ENCODE measurements at places on chromosomes 4 and X. TPM values are rescaled to one million over a fixed set of nuclear protein-coding genes. Genes with fewer than 3 reads are reported as not detected.

DNA sequence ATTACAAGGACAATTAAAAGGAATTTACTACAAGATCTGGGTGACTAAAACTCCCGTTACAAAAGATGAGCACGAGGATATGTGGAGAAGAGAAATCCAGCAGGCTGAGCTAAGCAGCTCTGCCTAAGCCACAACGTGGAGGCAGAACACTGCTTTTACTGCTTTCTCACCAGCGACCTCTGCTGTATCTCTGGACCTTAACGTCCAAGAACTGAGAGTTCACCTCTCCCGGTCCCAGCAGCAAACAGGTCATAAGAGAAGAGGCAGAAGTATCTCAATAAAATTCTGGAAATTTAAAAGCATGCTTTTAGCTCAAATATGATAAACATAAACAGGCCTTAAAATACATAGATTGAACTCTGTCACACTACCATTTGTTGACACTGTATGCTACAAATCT, 81.0 kb downstream of the ADGRA3 start:
- no peaks in the 10 kb centered on the region for H3K27me3 ChIP-seq
- no peak overlapping the region for H3K27ac ChIP-seq
- H3K4me3 ChIP-seq: no peak overlapping the region
- peak; percentile 68 for DNase-seq
- peaks cover 4% of the 10 kb centered on the region for H3K4me1 ChIP-seq
- peaks cover 21% of the 10 kb centered on the region for H3K36me3 ChIP-seq

GRCh38 chrX:112066813-112067212, 15.8 kb downstream of the TRPC5 start:
- no peak for DNase-seq
- no peak overlapping the region for H3K4me3 ChIP-seq
- no peak overlapping the region for H3K27ac ChIP-seq
- no peaks in the 10 kb centered on the region for H3K36me3 ChIP-seq

DNA sequence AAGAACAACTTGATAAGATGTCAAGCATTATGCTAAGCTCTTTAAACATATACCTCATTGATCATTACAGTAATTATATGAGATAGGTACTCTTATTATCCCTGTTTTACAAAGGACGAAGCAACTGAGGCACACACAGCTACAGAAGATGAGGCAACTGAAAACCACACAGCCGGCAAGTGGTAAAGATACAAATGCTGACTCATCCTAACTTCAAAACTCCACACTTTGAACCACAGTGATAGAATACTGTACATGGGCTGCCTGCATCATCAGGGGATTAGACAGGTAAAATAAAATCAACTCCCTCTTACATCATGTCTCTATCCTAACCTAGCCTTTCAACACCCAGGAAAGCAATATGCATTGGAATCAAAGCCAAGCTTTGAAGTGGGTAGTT, 47.8 kb downstream of the LHFPL1 start:
- no peak for DNase-seq
- no peak overlapping the region for H3K4me3 ChIP-seq
- no peak overlapping the region for H3K27ac ChIP-seq
- H3K4me1 ChIP-seq: peaks cover 1% of the 10 kb centered on the region
- H3K36me3 ChIP-seq: no peaks in the 10 kb centered on the region
- H3K27me3 ChIP-seq: no peaks in the 10 kb centered on the region

- H3K27ac ChIP-seq: no peak overlapping the region
- H3K36me3 ChIP-seq: no peaks in the 10 kb centered on the region
- no peak for DNase-seq
- peaks cover 3% of the 10 kb centered on the region for H3K4me1 ChIP-seq
- no peak overlapping the region for H3K4me3 ChIP-seq
Measured at GRCh38 chr4:174056959-174057358, 226.5 kb downstream of the FBXO8 start.

- DNase-seq: no peak
- H3K4me1 ChIP-seq: peaks cover 9% of the 10 kb centered on the region
- H3K27ac ChIP-seq: no peak overlapping the region
- H3K36me3 ChIP-seq: no peaks in the 10 kb centered on the region
Measured at GRCh38 chr4:158796370-158797140, 27.7 kb downstream of the FNIP2 start.

Gene CT45A2
- not detected for total RNA-seq

Gene PARM1
- total RNA-seq: not detected

Gene ABRAXAS1
- 12.0 TPM for total RNA-seq

Gene ODAPH
- total RNA-seq: 0.43 TPM

Gene AFP
- total RNA-seq: not detected

DNA sequence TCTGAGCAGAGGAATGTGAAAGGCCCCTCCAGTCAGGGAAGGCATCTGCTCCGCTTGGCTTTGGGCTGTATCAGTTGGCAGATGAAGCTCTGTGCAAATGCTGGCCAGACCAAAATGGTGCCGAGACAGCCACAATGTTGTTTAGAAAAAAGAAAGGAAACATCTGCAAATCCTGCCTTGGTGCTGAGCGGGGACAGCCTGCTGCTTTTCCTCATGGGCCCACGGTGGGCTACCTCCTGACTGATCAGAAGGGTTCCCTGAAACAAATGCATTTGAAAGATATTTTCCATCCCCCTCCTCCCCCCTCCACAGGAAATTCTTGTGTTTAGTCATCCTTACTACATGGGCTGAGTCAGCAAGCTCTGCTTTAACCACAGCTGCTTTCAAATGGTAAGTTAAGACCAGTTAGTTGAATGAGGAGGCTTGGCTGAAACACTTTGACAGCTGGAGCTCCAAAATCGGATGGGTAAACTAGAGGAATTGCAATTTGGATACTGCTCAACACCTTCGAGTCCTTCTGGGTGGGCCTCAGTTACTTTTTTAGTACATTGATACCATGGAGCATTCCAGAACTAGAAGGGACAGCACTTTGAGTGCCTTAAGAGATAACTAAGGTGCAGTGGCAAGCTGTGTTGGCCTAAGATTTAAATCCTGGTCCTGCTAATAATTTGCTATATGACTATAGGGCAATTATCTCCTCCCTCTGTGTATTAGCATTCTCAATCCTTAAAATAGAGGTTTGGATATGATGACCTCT, 36.0 kb downstream of the PLAC1 start:
- no peaks in the 10 kb centered on the region for H3K36me3 ChIP-seq
- H3K4me3 ChIP-seq: no peak overlapping the region
- H3K4me1 ChIP-seq: peaks cover 11% of the 10 kb centered on the region
- peak overlapping the region; percentile 25 for H3K27ac ChIP-seq
- peak; percentile 64 for DNase-seq

- H3K27ac ChIP-seq: no peak overlapping the region
- no peaks in the 10 kb centered on the region for H3K4me1 ChIP-seq
- peaks cover 13% of the 10 kb centered on the region for H3K27me3 ChIP-seq
- no peak overlapping the region for H3K4me3 ChIP-seq
- H3K36me3 ChIP-seq: no peaks in the 10 kb centered on the region
Measured at GRCh38 chr4:113223001-113223400, 173.5 kb downstream of the ANK2 start.

GRCh38 chr4:76061982-76062381, 12.5 kb upstream of the ART3 start:
- H3K4me1 ChIP-seq: peaks cover 40% of the 10 kb centered on the region
- no peak overlapping the region for H3K27ac ChIP-seq
- DNase-seq: no peak
- no peak overlapping the region for H3K4me3 ChIP-seq
- H3K27me3 ChIP-seq: no peaks in the 10 kb centered on the region

DNA sequence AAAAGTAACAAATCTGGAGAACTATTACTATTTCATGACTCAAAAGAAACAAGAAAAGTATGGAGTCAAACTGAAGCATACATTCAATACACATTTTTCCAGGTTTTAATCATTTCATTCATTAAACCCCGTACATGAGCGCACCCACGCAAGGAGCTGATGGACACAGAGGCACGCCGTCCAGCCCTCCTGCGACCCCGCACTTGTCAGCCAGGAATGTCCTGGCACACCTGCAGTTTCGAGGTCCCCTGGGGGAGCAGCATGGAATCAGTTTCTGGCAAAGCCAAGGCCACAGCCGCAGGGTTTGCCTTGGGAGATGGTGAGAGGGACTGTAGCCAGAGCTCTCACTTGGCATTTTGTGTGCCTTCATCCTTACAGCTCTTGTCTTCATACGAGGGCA, 12.8 kb upstream of the SLC2A9 start:
- H3K27me3 ChIP-seq: peaks cover 2% of the 10 kb centered on the region
- DNase-seq: no peak
- peak overlapping the region; percentile 30 for H3K27ac ChIP-seq
- H3K4me3 ChIP-seq: no peak overlapping the region

DNA sequence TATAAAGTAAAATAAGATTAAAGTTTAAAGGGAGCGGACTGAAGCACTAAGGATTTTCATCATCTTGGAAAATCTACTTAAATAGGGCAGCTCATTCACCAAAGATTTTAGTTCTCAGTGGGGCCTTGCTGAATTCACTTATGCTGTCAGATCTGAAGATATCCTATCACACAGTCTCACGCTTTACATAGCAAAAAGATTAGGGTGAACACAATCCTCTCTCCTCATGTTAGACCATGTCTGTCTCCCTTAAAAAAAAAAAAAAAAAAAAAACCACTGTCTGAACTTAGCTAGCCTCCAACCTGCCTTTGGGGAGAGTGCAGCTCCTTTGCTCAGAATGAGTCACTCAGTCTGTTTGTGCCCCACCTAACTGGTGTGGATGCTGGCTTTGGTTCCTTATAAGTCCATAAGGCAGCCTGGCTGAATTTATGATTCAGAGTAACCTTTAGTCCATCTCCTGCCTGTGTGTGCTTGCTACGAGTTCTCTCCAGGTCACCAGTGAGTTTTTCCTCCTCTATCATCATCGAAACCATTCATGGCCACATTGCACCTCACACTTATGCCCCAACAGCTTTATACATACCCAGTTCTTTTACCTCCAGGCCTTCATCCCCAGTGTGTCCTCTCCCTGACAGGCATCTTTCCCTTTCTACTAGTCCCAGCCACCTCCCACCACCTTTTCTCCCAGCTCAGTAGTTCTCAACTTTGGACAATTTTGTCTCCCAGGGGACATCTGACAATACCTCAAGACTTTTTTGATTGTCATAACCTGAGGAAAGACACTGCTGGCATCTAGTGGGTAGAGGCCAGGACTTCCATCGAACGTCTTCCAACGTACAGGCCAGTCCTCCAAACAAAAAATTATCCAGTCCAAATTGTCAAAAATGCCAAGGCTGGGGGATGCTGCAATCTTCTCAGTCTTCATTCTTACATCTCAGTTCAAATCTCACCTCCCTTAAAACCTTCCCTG, 220.7 kb upstream of the EMCN start:
- no peaks in the 10 kb centered on the region for H3K4me1 ChIP-seq
- H3K27me3 ChIP-seq: peaks cover 3% of the 10 kb centered on the region
- H3K36me3 ChIP-seq: no peaks in the 10 kb centered on the region
- no peak overlapping the region for H3K27ac ChIP-seq

Gene MAGEA10
- total RNA-seq: not detected

Gene GAGE12J
- total RNA-seq: not detected

DNA sequence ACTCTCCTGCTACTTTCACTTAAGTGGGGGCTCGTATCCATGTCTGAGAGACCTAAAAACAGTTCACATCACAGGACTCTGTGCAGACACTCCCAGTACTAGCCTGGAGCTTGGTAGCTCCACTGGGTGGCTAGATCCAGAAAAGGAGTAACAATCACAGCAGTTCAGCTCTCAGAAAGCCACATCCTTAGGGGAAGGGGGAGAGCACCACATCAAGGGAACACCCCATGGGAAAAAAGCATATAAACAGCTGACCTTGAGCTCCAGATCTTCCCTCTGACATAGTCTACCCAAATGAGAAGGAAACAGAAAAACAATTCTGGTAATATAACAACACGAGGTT, 175.8 kb downstream of the FAM13A start:
- H3K27ac ChIP-seq: no peak overlapping the region
- H3K27me3 ChIP-seq: peaks cover 21% of the 10 kb centered on the region
- no peaks in the 10 kb centered on the region for H3K36me3 ChIP-seq

DNA sequence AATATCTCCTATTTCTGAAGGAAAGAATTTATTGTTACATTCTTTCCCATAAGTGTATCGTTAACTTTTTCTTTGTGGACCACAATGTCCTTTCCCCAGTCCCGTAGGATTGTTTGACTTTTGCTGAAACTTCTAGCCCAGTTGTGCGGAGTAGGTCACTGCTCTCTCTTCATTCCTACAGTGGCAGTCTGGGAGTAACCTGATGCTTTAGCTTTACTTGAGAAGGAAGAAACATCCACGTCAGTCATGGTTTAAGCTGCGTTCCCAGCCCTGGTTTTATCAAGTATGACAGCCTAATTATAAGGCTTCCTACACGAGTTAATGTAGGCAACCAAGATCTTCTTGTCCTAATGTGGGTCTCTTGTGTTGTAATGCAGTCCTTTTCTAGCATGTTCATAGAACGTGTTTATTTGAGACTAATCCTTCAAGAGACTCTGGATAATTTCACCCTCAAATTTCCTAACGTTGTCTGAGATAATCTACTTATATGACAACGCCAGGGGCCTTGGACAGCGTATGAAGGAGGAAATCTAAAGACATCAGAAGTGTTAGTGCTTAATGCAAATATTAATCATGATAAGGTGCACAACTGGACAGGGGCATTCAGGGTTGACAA, 40.8 kb upstream of the GRPR start:
- no peaks in the 10 kb centered on the region for H3K27me3 ChIP-seq
- H3K4me3 ChIP-seq: no peak overlapping the region
- no peaks in the 10 kb centered on the region for H3K4me1 ChIP-seq
- no peak for DNase-seq
- no peak overlapping the region for H3K27ac ChIP-seq
- H3K36me3 ChIP-seq: no peaks in the 10 kb centered on the region

DNA sequence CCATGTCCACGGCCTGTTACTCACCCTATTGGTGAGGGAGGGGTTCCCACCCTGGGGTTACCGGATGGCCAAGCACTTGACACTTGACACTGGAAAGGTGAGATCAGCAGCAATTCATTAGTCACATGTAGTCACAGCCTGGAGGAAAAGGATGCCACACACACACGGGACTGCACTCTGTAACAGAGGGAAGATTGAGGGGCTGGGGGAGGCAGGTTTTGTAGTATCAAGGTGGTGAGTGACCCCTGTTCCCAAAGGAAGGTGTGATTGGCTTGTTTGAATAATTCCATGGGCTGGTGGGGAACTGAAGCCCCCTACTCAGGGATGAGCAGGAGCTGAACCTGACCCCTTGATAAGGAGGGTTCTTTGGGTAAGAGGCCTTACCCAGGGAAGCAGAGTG, 96.0 kb upstream of the HELT start:
- no peak overlapping the region for H3K27ac ChIP-seq
- H3K27me3 ChIP-seq: peaks cover 7% of the 10 kb centered on the region
- peaks cover 2% of the 10 kb centered on the region for H3K4me1 ChIP-seq

GRCh38 chrX:88425739-88426138, 321.3 kb upstream of the CPXCR1 start:
- H3K36me3 ChIP-seq: no peaks in the 10 kb centered on the region
- no peaks in the 10 kb centered on the region for H3K4me1 ChIP-seq
- DNase-seq: no peak
- H3K27ac ChIP-seq: no peak overlapping the region
- no peak overlapping the region for H3K4me3 ChIP-seq
- H3K27me3 ChIP-seq: no peaks in the 10 kb centered on the region

DNA sequence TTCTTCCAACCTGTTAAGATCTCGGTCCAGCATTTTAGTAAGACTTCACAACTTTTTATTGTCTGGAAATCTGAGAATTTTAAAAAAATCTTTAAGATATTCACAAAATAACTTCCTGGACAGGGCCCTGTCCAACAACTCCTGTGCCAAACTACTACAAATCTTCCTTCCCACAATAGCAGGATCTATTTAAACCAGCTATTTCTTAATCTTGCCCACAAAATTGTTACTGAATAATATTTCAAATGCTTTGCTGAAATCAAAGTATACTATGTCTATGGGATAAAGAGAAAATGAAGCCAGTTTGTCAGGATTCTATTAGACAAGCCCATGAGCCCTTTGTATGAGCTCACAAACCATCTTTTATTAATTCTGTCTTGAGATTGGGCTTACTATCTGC, 104.1 kb upstream of the DDIT4L start:
- no peak overlapping the region for H3K27ac ChIP-seq
- peaks cover 2% of the 10 kb centered on the region for H3K27me3 ChIP-seq
- no peak for DNase-seq
- H3K4me3 ChIP-seq: no peak overlapping the region
- H3K36me3 ChIP-seq: no peaks in the 10 kb centered on the region

Data from activated CD4-positive, alpha-beta T cell treated with anti-CD3 and anti-CD28 coated beads, Interleukin-2, amount 10 ng/mL, durations not matched to agents 24 days and 14 days (primary cell).